Esophagus squamous epithelium (tissue), 5 donors: ENCODE measurements at places on chromosomes 13 and 19.

GRCh38 chr13:44969551-44970484 is 19.5 kb downstream of the NUFIP1 start:
- DNase-seq, result no peak

DNA sequence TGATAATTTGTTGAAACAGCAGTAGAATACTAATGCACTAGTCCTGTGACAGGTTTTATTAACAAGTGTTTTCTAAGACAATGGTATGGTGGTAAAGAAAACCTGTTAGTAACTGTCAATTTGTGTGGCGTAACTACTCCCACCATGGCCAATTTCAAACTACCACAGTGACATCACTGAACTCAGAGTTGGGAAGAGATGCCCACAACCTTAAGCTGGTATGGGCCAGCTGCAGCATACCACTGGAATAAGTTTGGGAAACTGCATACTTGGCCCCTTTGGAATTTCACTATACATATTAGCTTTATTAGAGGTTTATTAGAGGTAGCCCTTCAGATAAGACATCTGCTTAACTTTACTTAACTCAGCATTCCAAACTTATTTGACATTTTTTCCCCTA is 419.4 kb downstream of the NDFIP2 start:
- DNase-seq, result no peak

DNA sequence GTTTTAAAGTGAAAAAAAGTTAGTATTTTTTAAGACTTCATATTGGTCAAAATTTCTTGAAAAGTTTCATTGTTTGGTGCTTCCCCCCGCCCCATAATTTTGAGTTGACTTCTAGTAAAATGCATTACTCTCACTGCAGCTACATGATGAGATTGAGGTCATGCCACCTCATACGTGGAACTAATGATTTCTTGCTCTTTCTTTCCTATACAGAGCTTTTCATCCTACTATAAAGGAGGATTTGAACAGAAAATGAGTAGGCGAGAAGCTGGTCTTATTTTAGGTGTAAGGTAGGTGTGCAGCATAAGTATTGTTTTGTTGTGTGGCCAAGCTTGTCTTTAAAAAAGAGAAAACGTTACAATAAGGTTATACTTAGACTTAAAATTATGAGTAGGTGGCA is 55.0 kb downstream of the DNAJC15 start:
- DNase-seq, result no peak

GRCh38 chr19:44571830-44572580 is 41.4 kb upstream of the IGSF23 start:
- DNase-seq, result no peak

DNA sequence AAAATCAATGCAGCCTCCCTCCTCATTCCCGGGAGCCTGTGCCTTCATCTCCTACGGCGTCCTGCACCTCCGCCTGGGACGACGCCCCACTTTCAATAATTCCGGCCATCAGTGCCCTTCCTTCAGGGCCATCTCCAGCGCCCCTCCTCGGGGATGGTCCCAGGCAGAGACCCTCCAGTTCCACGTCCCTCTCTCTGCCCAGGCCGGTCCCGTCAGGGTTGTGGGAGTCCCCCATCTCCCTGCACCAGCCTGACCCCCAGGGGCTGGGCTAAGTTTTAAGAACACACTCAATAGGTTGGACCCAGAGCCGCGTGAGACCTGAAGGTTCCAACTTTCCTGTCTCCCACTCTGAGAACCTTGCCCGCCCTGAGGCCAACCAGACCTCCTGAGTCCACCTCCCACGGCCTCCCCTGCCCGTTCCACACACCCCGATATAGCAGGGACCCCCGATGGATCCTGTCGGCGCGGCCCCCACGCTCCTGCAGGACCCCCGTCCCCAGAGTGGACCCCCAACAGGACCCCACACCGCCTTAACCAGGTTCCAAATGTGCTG is 646 bp downstream of the TMEM161A start:
- no peak for DNase-seq
